ENCODE measurements at places on chromosomes 13 and 19.
A peak's percentile ranks its signal among the peaks of the same experiment; 100 is the strongest.

DNA sequence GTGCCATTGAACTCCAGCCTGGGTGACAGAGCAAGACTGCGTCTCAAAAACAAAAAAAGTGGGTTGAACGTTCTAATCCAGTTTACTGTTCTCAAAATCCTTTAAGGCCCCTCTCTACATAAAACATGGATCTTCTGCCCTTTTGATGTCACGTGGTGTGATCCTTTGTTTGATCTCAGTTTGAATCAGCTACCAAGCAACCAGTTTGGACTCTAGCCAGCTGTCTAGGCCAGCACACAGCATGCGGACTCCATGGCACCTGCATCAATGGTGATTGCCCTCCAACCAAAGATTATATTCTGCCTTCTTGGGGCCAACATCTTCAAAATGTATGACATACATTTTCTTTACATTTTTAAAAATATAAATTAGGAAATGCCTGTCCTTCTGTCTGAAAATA is 365.4 kb downstream of the NDFIP2 start:
- no peak for DNase-seq

DNA sequence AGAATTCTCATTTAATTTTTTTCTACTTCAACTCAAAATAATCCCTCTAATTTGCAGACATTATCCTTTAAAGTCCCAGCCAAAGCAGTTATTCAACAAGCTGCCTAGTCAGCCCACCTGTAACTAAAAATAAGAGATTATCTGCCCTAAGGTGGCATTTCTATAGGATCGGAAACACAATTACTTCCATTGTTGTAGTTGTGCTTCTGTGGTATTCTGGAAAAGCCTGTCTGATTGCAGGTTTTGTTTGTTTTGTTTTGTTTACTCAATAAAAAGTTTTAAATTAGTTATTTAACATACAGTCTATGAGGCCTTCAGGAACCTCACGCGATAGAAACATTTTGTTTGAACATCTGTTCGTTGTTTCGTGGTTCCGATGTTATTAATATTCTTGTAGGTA is 101.0 kb downstream of the ZIC5 start:
- DNase-seq, result no peak

DNA sequence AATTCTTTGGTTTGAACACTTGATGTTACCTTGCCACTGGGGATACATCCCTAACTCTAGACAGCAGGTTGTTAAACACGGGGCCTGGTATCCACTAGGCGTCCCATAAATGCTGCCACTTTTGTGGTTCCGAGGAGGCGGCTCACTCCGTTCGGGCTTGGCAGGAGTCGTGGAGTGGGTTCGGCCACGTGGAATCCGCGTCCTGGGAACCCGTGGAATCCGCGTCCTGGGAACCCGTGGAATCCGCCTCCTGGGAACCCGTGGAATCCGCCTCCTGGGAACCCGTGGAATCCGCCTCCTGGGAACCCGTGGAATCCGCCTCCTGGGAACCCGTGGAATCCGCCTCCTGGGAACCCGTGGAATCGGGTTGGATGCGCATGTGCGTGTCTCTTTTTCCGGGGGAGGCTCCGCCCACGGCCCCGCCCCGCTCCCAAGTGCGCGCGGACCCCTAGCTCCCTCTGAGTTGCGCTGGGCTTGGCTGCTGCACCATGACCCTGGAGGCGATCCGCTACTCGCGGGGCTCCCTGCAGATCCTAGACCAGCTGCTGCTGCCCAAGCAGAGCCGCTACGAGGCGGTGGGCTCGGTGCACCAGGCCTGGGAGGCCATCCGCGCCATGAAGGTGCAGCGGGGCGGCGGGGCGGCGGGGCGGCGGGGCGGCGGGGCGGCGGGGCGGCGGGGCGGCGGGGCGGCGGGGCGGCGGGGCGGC is at the start of gene MRI1:
TSS of gene MRI1 (plus strand) at position 422 of the 707 bp plus-strand sequence. CDS start at position 489, 67 bp downstream.
- peak; percentile 93 for DNase-seq

GRCh38 chr13:97914540-97914939 is 38.9 kb upstream of the IPO5 start:
- DNase-seq, result no peak

DNA sequence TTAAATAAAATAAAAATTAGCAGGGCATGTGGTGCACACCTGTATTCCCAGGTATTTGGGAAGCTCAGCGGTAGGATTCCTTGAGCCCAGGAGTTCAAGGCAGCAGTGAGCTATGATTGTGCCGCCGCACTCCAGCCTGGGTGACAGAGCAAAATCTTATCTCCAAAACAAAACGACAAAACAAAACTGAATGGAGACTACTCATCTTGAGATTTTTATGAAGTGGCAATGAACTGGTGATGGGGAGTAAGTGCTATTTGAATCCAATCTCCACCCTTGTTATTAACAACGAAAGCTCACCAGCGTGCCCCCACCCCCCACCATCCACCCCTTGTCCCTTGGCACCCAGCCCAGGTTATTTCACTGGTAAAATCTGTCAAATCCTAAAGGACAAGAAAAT is 45.2 kb upstream of the URI1 start:
- no peak for DNase-seq

DNA sequence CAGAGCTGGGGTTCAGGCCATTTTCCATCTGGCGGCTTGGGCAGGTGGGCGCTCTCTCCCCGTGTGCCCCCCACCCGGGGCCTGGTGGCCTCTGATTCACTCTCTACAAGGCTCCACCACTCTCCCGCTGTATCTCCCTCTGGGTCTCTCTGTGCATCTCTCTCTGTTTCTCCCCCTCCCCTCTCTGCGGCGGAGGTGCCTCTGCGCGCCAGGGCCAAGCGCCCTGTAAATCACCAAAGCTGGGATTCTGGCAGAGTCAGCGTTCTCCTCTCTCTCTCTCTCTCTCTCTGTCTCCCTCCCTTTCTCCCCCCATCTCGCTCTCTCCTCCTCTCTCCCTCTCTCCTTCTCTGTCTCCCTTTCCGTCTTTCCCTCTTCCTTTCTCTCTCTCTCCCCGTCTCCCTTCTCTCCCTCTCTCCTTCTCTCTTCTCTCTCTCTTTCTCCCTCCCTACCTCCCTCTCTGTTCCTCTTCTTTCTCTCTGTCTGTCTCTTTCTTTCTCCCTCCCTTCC is 3.9 kb downstream of the NFIC start:
- DNase-seq, result no peak

DNA sequence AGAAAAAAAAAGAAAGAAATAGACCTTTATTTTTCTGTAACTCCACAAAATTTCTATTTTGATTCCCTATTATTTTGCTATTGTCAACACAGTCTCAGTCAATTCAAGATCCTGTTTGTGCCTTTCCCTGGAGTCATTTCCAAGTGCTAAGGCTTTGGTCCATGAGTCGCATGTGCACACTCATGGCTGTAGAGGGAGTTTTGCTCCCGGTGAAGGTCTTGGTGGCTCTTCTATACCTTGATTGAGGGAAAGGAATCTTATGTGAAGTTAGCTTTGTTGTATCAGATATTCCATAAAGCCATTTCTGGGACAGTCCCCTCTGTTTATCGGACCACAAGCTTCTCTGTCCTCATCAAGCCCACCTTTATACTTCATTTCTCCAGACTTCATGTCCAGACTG is 58.7 kb upstream of the ALOX5AP start:
- no peak for DNase-seq

GRCh38 chr13:97310809-97311436 is 88.8 kb downstream of the MBNL2 start:
- no peak for DNase-seq

GRCh38 chr13:93655154-93655553 is 428.5 kb downstream of the GPC6 start:
- no peak for DNase-seq

- no peak for DNase-seq
Measured at GRCh38 chr13:38624822-38625221, 62.1 kb upstream of the FREM2 start.

- DNase-seq, result no peak
Measured at GRCh38 chr13:50016444-50016843, 1.2 kb downstream of the KCNRG start.

GRCh38 chr13:74243637-74244526 is 109.7 kb upstream of the KLF12 start:
- no peak for DNase-seq
